Sigmoid colon (tissue), 7 donors: ENCODE measurements at places on chromosomes 3 and 15. TPM values are rescaled to one million over a fixed set of nuclear protein-coding genes. Genes with fewer than 3 reads are reported as not detected.
A peak's percentile ranks its signal among the peaks of the same experiment; 100 is the strongest.

DNA sequence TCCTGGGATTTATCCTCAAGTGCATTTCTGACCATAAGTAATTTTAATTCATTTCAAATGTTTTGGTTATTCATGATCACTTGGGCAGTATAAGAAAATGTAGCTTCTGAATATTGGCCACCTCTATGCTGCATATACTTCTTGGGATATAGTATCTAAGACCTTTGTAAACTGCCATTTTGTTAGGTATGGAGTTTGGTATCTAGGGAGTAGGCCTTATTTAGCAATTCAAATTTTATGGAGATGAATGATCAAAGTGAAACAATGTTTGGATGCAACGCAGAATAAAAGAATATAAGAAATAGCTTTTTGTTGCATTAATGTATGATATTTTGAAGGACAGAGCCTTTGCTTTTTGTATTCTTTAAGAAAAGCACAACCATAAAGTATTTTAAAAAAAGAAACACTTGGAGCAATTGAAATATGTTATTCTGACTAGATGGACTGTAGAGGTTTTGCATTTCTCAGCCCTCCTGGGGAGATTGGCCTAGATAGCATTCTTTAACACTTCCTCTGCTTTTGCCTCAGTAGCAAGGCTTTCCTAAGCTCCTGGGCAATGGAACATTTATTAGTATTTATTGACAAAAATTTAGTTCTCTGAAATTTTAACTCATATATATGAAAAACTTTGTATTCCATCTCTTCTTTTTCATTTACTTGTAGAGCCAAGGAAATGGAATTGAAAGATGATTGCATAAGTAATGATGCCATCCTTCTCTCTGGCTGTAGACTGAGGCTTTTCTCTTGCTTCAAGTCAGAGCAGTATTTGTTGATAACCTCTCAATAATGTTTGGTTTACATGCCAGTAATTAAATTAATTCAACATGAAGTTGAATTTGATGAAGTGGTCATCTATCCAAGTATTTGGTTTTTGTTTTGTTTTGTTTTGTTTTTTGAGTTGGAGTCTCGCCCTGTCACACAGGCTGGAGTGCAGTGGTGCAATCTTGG, 61.8 kb upstream of the UTS2B start:
- no peak for DNase-seq
- H3K27me3 ChIP-seq = no peaks in the 10 kb centered on the region
- H3K27ac ChIP-seq = no peak overlapping the region
- peaks cover 49% of the 10 kb centered on the region for H3K36me3 ChIP-seq

- no peak overlapping the region for H3K4me3 ChIP-seq
- H3K27me3 ChIP-seq = no peaks in the 10 kb centered on the region
- no peak overlapping the region for H3K27ac ChIP-seq
- DNase-seq = no peak
Measured at GRCh38 chr15:27514526-27514925, 543.5 kb downstream of the GABRG3 start.

GRCh38 chr3:128282380-128283196, 129.3 kb downstream of the EEFSEC start:
- no peaks in the 10 kb centered on the region for H3K36me3 ChIP-seq
- DNase-seq = peak; percentile 89
- H3K4me1 ChIP-seq = no peaks in the 10 kb centered on the region

GRCh38 chr3:191962324-191962723, 501.4 kb downstream of the PYDC2 start:
- H3K4me1 ChIP-seq = no peaks in the 10 kb centered on the region
- no peaks in the 10 kb centered on the region for H3K36me3 ChIP-seq
- H3K4me3 ChIP-seq = no peak overlapping the region

DNA sequence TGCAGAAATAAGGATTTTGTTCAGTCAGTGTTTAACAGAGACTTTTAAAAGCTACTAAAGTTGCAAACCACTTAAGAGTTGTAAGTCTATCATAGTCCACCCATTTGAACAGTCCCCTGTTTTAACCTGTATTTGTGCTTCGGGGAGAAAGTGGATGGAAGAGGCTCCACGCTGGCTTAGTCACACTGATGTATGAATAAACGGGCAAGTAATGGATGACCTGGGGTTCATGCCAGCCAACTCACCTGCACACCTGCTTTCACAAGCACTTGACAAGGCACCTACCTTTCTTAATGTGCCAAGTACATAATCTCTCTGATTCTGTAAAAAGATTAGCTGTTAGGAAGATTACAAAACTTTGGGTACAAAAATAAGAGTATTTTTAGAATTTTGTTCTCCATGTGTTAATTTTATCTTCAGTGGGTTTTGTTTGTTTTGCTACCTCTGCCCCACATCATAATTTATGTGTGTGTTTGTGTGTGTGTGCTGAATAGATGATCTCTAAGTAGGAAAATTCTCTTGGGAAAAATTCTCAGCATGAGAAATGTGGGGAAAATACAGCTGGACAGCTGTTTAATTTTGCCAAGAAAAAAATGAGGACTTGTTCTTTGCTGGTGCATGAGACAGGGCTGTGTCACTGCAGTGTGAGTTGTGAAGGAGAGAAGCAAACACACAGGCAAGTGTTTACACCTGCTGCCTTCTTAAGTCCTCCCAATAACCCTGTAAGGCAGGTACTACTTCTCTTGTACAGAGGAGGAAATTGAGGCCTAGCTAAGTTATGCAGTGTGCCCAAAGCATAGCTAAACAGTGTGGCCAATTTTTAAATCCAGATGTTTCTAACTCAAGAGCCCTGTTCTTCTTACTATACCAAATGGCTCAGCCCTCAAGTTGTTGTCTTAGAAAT, 181.2 kb upstream of the IL12A start:
- H3K27me3 ChIP-seq = no peaks in the 10 kb centered on the region
- H3K36me3 ChIP-seq = no peaks in the 10 kb centered on the region
- no peak for DNase-seq
- peak overlapping the region; percentile 90 for H3K27ac ChIP-seq

DNA sequence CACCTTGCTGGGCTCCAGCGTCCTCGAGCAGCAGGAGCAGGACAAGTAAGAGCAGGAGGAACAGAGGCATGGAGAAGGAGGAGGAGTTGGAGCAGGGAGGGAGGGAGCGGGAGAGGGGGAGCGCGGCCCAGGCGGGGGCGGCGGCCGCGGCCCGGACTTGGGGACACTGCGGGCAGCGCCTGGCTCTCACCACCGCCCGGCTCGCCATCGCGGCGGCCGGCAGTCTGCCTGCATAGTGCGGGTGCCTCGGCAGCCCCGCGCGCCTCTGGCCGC, 440 bp downstream of the DCBLD2 start:
- H3K4me1 ChIP-seq = no peaks in the 10 kb centered on the region
- DNase-seq = peak; percentile 80
- no peaks in the 10 kb centered on the region for H3K36me3 ChIP-seq
- H3K4me3 ChIP-seq = peak overlapping the region; percentile 96
- H3K27ac ChIP-seq = peak overlapping the region; percentile 96
- no peaks in the 10 kb centered on the region for H3K27me3 ChIP-seq

GRCh38 chr3:184771301-184772127, 40.5 kb upstream of the VPS8 start:
- no peak overlapping the region for H3K27ac ChIP-seq
- no peaks in the 10 kb centered on the region for H3K27me3 ChIP-seq
- no peak overlapping the region for H3K4me3 ChIP-seq
- no peaks in the 10 kb centered on the region for H3K36me3 ChIP-seq

GRCh38 chr3:193815246-193816027, 222.4 kb downstream of the OPA1 start:
- no peaks in the 10 kb centered on the region for H3K36me3 ChIP-seq
- H3K4me3 ChIP-seq = no peak overlapping the region
- H3K4me1 ChIP-seq = no peaks in the 10 kb centered on the region
- DNase-seq = no peak
- H3K27ac ChIP-seq = no peak overlapping the region

The CD200 gene
- total RNA-seq = 4.4 TPM

The GHSR gene
- total RNA-seq = not detected

The ACAP2 gene
- total RNA-seq = 28.0 TPM

The ZMYND10 gene
- total RNA-seq = not detected
